ENCODE measurements at places on chromosomes 5 and 9.

- DNase-seq: no peak
Observed at GRCh38 chr9:90000925-90001324, 396.1 kb downstream of the GADD45G start.

DNA sequence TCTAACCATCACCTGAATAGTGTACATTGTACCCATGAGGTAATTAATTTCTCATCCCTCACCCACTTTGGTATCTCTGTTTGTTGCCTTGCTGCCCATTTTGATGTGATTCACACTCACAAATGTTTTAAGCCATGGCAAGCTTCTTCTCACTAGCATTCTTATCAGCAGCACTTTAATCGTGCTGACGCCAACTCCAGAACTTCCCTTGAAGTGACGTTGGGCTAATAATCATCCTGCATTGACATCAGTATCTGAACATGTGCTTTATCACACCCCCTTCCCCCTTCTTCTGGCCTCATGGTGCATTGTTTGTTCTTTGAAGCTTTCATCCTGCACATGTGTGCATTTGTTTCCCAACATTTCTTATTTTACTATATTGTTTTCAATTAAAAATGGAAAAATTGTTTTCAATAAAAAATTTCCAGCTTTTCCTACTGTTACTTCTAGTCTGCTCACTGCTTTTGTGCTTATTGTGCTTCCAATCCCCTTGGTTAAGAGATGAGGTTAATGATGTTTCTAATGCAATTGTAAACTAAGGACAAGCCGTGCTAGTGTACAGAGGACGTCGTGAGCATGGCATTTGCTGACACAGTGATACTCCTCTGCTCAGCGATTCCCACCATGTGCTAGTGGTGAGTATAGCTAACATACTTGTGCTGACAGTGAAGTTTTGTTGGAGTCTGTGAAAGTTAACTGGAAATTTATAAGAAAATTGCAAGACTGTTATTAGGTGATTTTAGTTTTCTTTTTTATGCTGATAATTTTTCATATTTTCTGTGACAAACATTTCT, 238.5 kb downstream of the KDM4C start:
- DNase-seq: no peak

- no peak for DNase-seq
Observed at GRCh38 chr5:82259172-82259800, 18.9 kb downstream of the RPS23 start.

- DNase-seq: peak; percentile 57
Observed at GRCh38 chr9:32581512-32582143, 8.7 kb upstream of the NDUFB6 start.

DNA sequence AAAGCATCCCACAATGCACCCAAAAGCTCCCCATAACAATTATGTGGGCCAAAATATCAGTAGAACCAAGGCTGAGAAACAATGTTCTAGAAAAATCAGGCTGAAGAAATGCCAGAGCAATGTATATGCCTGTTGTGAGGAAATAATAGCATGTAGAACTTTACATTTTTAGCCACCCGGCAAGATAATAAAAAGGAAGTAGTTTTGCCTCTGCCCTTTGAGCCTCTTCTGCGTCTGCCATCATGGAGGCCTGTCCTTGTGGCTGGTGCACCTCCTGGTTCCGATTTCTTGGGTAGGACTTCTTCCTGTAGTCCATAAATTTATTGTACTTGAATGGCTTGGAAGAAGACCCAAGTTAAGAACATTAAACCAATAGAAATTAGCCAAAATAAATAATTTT, 38.9 kb upstream of the TNFAIP8 start:
- no peak for DNase-seq

DNA sequence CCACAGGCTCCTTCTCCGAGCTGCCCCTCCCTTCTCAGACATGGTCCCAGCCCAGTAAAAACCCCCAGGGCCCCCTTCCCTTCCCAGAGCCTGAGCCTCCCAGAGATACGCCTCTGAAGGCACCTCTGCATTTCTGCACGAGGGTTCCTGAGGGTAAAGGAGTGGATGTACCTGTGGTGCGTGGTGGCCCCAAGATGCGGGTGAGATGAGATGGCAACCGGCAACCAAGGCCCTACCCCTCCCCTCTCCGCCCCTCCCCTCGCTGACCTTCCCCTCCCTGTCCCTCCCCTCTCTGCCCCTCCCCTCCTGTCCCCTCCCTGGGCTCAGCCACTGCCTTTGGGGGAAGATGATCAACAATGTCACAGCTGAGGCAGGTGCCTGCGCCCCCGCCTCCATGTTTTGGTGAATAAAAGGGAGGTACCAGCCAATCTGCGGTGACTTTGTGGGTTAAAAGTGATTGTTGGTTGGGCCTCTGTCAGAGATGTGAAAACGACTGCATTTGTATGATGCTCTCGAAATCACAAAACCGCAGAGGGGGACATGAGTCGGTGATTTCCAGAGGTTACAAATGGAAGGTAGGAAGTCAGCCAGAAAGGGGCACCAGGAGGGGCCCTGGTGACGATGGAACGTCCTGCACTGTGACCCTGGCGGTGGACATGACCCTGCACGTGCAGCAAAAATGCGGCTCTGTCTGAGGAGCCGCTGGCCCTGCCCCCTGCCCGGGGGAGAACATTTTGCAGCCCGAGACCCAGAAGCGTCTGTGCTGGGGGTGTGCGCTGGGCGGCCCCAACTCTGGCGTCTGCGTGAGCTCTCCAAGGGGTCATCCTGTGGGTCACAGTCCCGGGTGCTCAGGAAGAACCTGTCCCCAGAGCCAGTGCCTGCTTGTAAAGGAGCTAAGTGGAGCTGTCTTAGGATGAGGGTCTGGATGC, 3.7 kb downstream of the LCN9 start:
- DNase-seq: no peak

GRCh38 chr9:82148901-82149461, 160.4 kb downstream of the SPATA31D1 start:
- DNase-seq: no peak

All from CD4-positive, alpha-beta T cell treated with Interleukin-17A for 1 hour (primary cell).